D721Med (cell line): ENCODE measurements at places on chromosomes 12 and 14.

- no peak for DNase-seq
Measured at GRCh38 chr14:22668417-22668816, 24.3 kb upstream of the OR6J1 start.

DNA sequence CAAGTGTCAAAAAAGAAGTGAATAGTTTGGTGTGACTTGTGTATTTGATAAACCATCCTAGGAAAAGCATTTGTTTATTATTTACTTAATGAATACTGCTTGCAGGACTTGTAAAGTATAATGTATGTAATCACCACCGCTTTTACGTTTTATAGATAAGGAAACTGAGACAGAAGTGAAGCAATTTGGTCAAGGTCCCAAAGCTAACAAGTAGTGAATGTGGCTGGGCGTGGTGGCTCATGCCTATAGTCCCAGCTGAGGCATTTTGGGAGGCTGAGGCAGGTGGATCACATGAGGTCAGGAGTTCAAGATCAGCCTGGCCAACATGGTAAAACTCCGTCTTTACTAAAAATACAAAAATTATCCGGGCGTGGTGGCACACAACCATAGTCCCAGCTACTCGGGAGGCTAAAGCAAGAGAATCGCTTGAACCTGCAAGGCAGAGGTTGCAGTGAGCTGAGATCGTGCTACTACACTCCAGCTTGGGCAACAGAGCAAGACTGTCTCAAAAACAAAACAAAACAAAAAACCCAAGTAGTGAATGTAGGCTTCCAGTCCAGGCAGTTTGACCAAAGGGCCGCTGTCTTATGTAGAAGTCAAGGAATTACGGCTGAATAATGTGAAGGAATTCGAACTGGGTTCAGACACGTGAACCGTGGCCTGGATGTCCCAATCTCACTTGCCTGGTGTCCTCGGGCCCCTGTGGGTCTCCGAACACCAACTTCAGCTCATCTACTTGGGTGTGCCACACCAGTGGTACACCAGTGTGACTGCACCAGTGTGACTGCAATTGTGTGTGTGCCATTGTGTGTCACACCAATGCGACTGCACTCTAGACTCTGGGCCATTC, 88.3 kb upstream of the MED13L start:
- DNase-seq: no peak

GRCh38 chr14:30607156-30607780, 14.9 kb upstream of the SCFD1 start:
- DNase-seq: no peak

DNA sequence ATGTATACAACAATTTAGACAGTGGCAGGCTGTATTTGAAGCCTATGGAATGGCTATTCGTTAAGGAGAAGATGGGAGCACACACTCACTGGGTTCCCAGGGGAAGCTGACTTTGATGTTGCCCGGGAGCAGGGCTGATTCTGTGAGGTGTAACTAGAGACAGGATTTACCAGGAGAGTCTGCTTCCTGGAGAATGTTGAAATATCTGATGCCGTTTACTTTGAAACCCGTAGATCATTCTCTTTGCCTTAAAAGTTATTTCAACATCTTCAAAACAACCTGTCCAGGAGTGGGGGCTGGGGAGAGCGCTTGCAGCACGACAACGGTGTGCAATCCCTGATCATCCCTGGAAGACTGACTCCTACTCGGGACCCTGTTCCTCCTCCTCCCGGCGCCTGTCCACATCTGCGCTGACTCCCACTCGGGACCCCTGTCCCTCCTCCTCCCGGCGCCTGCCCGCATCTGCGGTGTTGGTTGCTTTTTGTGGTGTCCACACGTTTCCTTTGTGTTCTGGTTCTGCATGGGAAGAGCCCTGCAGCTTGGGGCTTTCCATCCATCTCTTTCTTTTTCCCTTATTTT, 72.6 kb downstream of the AACS start:
- no peak for DNase-seq

- DNase-seq: no peak
Measured at GRCh38 chr12:570921-571794, 92.1 kb downstream of the NINJ2 start.

DNA sequence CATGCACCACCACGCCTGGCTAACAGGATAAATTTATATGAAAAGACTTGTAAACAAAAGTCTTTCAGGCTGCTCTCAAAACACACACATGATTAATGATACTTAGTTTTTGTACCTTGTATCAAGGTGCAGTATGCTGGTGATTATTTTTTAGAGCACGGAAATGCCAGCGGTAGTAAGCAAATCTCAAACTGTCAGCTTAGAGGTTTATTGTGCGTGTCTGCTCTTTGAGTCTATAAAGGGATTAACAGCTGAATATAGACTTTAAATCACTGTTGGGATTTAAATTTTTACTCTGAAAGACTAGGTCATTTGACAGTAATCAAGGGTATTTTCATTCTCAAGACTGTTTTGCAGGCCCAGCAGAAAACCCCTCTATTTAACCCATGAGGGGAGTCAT, 50.5 kb downstream of the PLEKHA5 start:
- DNase-seq: no peak

DNA sequence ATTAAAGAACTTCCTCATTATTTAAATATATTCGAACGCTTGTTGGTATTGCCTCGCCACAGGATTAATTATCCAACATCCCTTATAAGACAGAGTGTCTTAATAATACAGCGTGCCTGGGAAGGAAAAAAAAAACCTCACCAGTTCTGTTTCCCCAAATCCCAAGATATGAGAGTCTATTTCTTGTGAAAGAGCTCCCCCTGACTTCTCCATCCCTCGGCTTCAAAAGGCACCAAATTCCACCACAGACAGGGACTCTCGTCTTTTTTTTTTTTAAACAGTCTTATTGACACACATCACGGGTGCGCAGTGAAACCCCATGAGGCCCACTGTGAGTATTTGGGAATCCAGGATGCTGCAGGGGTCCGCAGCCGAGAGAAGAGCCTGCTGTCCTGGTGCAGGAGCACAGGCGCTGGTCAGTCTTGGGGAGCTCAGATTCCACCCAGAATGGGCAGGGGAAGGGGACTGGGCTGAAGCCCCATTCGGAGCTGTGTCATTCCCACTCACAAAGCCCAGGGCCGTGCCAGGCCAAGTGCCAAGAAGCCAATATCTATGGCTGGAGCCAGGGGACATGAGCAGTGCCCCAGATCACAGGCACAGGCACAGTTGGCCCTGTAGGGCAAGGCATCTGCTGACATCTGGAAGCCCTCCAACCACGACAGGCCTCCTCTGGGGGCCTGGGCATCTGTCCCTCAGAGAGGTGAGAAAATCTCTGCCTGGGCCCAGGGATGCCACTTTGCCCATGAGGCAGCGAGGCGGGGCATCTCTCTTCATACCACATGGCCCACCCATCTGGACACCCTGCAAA, 71.9 kb downstream of the BCL11B start:
- DNase-seq: no peak

GRCh38 chr12:87828382-87828973, 200.7 kb downstream of the C12orf50 start:
- no peak for DNase-seq

- no peak for DNase-seq
Measured at GRCh38 chr12:765840-766239, 13.5 kb downstream of the WNK1 start.

GRCh38 chr12:88946372-88946997, 366.2 kb upstream of the KITLG start:
- DNase-seq: no peak

- no peak for DNase-seq
Measured at GRCh38 chr12:57250541-57250940, 446 bp downstream of the STAC3 start.

DNA sequence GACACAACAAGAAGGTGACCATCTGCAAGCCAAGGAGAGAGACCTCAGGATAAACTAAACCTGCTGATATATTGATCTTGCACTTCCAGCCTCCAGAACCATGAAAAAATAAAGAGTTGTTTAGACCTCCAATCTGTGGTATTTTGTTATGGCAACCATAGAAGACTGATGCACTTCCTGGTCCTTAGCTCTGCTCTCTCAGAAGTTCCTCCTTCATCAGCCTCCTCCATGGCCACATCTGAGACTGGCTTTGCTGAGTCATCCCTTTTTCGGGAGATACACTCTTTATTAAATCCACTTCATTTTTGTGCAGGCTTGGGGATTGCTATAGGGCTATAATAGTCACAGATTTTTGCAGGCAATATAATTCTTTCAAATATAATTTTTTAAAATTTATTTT, 89.6 kb upstream of the ATF7IP start:
- DNase-seq: no peak

DNA sequence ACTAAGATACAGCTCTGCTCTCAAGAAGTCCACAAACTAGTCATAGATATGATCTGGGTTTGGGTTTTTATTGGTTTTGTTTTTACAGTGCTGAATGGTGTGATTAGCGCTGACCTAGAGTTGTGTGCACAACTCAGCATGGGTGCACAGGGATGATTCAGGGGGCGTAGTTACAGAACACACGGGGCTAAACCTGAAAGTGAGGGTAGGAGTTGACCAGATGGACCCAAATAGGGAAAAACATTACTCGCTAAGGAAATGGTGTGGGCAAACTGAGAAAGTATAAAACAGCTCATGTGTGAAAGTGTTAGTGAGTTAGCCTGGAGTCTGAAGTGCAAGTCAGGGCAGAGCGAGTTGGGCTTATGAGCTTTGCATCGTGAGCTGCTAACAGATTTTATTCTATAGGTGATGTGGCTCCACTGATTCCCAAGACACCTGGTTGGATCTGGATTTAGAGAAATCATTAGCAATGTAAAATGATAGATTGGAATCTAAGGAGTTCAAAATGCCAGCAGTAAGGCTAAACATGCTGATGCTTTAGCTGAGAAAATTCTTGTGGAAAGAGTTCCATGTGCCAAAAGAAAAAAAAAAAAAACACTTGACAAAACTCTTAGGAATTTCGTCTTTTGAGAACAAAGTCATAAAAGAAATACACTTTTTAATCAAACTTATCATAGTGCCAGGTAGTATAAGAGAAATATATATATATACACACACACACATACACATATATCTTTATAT, 134.9 kb downstream of the SLC5A8 start:
- no peak for DNase-seq

DNA sequence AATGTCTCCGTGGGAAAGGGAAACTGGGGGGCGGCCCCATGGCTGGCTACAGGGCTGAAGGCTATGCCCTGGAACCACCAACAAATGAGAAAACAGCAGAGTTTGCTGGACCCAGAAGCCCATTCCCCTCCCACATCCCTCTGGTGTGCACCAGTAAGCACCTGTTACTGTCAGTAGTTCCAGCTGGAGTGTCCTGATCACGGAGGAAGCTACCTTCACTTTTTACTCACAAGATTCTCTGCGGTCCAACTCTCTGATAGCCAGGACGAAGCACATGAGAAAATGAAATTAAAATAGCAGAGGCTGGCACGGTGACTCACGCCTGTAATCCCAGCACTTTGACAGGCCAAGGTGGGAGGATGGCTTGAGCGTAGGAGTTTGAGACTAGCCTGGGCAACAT, 22.7 kb upstream of the MEG3 start:
- no peak for DNase-seq

DNA sequence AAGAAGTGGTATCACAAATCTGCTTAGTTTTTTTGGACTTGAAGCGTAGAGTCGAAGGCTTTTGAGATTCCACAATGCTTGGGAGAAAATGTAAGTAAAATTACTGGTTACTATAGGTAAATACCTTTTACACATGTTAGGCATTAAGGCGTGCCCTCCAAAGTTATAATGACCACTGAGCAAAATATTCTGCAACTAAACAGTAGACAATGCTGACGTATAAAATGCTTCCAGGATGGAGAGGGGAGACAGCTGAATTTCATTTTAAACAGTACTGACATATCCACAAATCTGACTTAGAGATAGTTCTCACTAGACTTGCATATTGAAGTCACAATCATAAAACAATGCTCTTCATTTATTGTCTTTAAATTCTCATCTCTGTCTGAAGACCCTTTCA, 144.5 kb upstream of the DCN start:
- DNase-seq: no peak

GRCh38 chr12:64660237-64661018, 50.1 kb downstream of the RASSF3 start:
- DNase-seq: no peak

DNA sequence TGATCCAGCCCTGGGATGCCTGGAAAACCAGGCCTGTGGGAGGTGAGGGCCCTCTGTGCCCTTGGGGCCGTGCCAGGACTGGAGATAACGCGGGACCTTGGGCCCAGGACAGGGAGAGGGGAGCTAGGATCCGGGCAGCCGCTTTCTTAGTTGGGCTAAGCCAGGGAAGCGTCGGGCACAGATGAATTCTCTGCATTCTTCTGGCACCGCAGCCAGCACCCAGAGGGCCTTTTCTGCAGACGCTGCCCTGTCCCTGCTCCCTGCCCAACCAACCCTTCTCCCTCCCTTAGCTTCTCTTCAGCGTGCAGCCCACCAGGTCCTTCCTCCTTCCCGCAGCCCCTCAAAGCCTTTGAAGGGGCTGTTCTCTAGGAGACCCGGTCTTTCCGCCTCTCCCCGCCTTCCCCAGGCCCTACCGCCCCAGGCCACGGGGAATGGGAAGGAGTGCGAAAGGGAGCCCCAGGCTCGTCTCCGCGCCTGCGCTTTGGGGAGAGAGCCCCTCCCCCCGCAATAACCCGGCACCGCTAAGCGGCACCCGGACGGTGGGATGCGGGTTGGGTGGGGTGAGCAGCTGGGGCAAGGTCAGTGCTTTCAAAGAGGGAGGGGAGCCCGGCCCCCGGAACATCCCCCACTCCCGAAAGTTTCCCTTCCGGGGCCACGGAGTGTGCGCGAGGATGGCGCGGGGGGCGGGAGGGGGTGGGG, 663 bp downstream of the NCKAP5L start:
- DNase-seq: peak; percentile 60

- no peak for DNase-seq
Measured at GRCh38 chr12:87382436-87382835, 646.8 kb downstream of the C12orf50 start.

DNA sequence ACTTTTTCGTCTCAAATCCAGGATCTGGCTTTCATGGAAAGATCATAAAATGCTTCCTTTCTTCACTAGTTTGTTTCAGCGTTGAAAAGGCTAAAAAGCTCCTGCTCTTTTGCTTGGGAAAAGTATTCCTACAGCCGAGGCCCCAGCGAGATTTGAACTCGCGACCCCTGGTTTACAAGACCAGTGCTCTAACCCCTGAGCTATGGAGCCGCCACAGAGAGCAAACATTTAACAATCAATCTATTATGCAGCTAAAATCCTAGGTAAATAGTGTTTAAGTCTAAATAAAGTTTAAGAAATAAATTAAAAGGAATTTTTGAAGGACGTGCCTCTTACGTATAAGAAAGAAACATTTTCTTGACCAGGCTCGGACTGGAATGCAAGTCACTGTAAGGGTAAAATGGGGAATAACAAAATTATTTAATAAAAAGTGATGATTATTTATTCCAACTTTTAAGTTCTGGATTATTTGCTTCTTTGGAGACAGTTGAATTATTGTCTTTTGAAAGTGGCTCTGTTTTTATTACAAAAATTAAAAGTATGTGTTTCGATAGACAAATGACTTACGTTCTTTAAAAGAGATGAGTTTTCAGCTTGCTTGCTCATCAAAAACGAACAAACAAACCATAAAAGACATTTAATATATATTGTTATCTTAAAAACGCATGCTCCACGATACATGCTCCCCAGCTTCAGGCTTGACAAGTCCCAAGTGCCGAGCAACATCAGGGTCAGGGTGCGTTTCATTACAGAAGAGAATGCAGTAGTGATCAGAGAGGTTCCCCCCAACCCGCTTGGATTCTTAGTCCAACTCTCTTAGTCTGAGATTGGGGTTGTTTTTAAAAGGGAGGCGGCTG, 10.2 kb downstream of the OR6S1 start:
- no peak for DNase-seq
